ENCODE measurements at places on chromosomes 2 and 18. TPM values are rescaled to one million over a fixed set of nuclear protein-coding genes. Genes with fewer than 3 reads are reported as not detected.

GRCh38 chr18:43866696-43867095 lies 589.4 kb upstream of the SYT4 start:
- H3K4me3 ChIP-seq, result no peak overlapping the region
- no peak overlapping the region for H3K27ac ChIP-seq
- DNase-seq, result no peak
- H3K27me3 ChIP-seq, result no peaks in the 10 kb centered on the region
- H3K36me3 ChIP-seq, result no peaks in the 10 kb centered on the region

- peaks cover 4% of the 10 kb centered on the region for H3K27me3 ChIP-seq
- H3K4me3 ChIP-seq, result no peak overlapping the region
- no peaks in the 10 kb centered on the region for H3K36me3 ChIP-seq
- H3K4me1 ChIP-seq, result no peaks in the 10 kb centered on the region
- no peak overlapping the region for H3K27ac ChIP-seq
Observed at GRCh38 chr2:88810017-88810416, 118.5 kb downstream of the RPIA start.

- no peaks in the 10 kb centered on the region for H3K27me3 ChIP-seq
Observed at GRCh38 chr2:75454241-75454620, 106.5 kb downstream of the EVA1A start.

- H3K27ac ChIP-seq, result no peak overlapping the region
- H3K36me3 ChIP-seq, result no peaks in the 10 kb centered on the region
- H3K27me3 ChIP-seq, result no peaks in the 10 kb centered on the region
Observed at GRCh38 chr2:237931205-237931721, 35.6 kb upstream of the UBE2F start.

DNA sequence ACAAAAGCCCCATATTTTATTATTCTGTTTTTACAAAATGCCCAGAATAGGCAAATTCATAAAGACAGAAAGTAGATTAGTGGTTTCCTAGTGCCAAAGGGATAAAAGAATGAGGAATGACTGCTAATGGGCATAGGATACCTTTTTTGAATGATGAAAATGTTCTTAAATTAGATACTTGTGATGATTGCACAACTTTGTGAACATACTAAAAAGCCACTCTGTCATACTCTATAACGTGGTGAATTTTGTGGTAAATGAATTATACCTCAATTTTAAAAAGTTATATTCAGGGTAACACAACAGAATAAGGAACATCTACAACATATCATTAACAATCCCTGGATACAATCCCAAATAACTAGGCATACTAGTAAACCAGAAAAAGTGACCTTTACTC lies 9.1 kb upstream of the FBLN7 start:
- no peak overlapping the region for H3K27ac ChIP-seq
- no peaks in the 10 kb centered on the region for H3K4me1 ChIP-seq
- no peaks in the 10 kb centered on the region for H3K27me3 ChIP-seq
- H3K4me3 ChIP-seq, result no peak overlapping the region
- no peak for DNase-seq
- no peaks in the 10 kb centered on the region for H3K36me3 ChIP-seq

- H3K27ac ChIP-seq, result no peak overlapping the region
- no peaks in the 10 kb centered on the region for H3K36me3 ChIP-seq
- no peak for DNase-seq
- no peaks in the 10 kb centered on the region for H3K27me3 ChIP-seq
Observed at GRCh38 chr2:48170281-48170680, 264.0 kb upstream of the FBXO11 start.

- H3K27ac ChIP-seq, result no peak overlapping the region
- DNase-seq, result no peak
- no peak overlapping the region for H3K4me3 ChIP-seq
- no peaks in the 10 kb centered on the region for H3K36me3 ChIP-seq
- H3K4me1 ChIP-seq, result no peaks in the 10 kb centered on the region
Observed at GRCh38 chr18:52334896-52335295, 5.1 kb upstream of the DCC start.

GRCh38 chr2:235747786-235748091 lies 253.9 kb downstream of the AGAP1 start:
- no peak overlapping the region for H3K4me3 ChIP-seq
- DNase-seq, result no peak
- H3K4me1 ChIP-seq, result no peaks in the 10 kb centered on the region
- peaks cover 32% of the 10 kb centered on the region for H3K36me3 ChIP-seq
- no peak overlapping the region for H3K27ac ChIP-seq

- no peaks in the 10 kb centered on the region for H3K4me1 ChIP-seq
- no peak overlapping the region for H3K27ac ChIP-seq
- no peaks in the 10 kb centered on the region for H3K36me3 ChIP-seq
- DNase-seq, result no peak
- no peaks in the 10 kb centered on the region for H3K27me3 ChIP-seq
Observed at GRCh38 chr2:165494573-165494972, 25.1 kb downstream of the CSRNP3 start.

GRCh38 chr2:30424231-30424630 lies 22.8 kb upstream of the LCLAT1 start:
- H3K36me3 ChIP-seq, result no peaks in the 10 kb centered on the region
- H3K4me1 ChIP-seq, result peaks cover 17% of the 10 kb centered on the region
- no peaks in the 10 kb centered on the region for H3K27me3 ChIP-seq
- no peak overlapping the region for H3K4me3 ChIP-seq

- H3K27ac ChIP-seq, result no peak overlapping the region
- H3K4me1 ChIP-seq, result no peaks in the 10 kb centered on the region
- no peak overlapping the region for H3K4me3 ChIP-seq
- DNase-seq, result no peak
- peaks cover 5% of the 10 kb centered on the region for H3K27me3 ChIP-seq
- H3K36me3 ChIP-seq, result no peaks in the 10 kb centered on the region
Observed at GRCh38 chr2:236548179-236548921, 21.3 kb upstream of the ACKR3 start.

DNA sequence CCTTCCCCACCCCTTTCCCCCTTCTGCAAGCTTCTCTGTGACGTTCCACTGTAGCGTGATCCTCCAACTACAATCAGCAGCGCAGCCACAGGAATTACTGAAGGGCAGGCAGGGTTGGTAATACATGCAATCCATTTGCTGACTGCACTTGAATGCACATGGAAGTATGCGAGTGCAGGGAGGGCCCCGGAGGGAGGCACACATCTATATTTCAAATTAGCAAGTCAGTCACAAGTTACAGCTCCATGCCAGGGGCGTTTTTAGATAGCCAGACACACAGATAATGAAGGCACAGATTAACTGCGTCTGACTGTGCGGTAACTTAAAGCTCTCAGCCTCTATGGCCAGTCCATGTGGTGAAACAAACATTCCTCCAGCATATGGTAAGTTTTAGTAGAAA lies 209.2 kb upstream of the GATA6 start:
- H3K4me3 ChIP-seq, result no peak overlapping the region
- no peak for DNase-seq
- peaks cover 15% of the 10 kb centered on the region for H3K27me3 ChIP-seq
- H3K27ac ChIP-seq, result no peak overlapping the region

ABCA12 gene
- total RNA-seq, result 0.02 TPM

VIL1 gene
- total RNA-seq, result 2.7 TPM

CLIP4 gene
- 0.18 TPM for total RNA-seq

NUP35 gene
- 46.8 TPM for total RNA-seq

All from K562 (cell line).